ENCODE measurements at places on chromosomes 4 and X.
A peak's percentile ranks its signal among the peaks of the same experiment; 100 is the strongest.

- no peak for DNase-seq
Measured at GRCh38 chrX:21802839-21803238, 36.6 kb upstream of the MBTPS2 start.

- DNase-seq = no peak
Measured at GRCh38 chr4:184768296-184768695, 34.4 kb upstream of the CENPU start.

GRCh38 chrX:135985157-135985972 lies at the start of gene SLC9A6:
Gene SLC9A6 (plus strand): TSS chrX:135985435. CDS start chrX:135985659, 224 bp downstream.
- no peak for DNase-seq

DNA sequence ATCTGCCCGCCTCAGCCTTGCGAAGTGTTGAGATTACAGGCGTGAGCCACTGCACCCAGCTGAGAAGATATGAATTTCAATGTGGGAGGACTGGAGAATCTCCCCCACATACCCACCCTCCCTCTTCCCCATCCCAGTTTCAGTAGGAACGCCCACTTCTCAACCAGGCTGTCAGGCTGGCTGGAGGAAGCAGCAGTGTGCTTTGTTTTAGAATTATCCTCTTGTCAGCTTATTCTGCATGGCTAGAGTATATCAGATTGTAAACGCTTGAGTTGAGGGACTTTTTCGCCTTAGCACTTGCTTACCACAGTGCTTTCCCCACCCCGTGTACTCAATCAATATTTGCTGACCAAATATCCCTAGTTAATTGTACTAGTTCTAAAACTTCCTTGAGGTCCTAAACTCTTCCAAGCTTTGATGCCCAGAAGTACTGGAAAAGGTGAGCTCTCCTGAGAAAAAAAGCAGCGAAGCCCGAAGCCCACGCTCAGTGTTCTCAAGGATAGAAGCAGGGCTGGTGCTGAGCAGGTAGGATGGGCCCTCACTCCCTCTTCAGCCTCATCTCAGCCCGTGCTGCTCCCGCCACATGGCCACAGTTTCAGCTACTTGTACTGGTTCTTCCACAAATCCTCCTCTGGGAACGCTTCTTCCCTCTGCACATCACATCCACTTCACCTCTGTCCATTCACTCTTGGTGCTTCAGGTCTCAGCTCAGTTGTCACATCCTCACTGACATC lies 7.3 kb upstream of the ARHGAP10 start:
- DNase-seq = no peak

- DNase-seq = peak; percentile 38
Measured at GRCh38 chr4:44100456-44100855, 348.2 kb downstream of the KCTD8 start.

DNA sequence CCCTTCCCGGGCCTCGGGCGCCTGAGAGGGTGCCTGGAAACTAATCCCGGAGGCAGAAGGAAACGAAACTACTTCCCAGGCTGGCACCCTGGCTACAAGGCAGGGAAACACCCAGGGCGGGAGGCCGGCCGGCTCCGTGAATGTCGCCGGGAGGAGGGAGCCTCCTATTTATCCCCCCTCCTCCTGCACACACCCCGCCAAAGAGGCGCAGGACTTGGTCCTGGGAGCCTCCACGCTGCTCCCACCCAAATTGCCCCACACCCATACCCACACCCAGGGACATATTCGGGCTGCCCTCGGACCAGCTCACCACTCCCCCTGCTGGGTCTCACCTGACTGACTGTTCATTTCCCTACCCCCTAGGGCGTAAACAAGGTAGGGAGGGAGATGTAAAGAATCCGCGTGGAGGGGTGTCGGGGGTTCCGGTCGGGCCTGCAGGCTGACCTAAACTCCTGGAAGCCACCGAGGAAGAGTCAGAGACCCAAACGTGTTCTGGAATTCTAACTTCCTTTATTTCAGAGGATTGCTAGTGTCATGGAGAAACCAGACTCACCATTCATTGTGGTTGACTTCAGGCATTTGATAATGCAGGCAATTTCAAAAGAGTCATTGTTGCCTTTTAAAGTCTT lies at the start of gene BTC:
Gene BTC, minus strand, starts transcription at position 142 of the 629 bp plus-strand sequence. CDS start 198 bp downstream, outside the sequence.
- no peak for DNase-seq
